Astrocyte (in vitro differentiated cells and primary cell): ENCODE measurements at places on chromosomes 4 and X. TPM values are rescaled to one million over a fixed set of nuclear protein-coding genes. Genes with fewer than 3 reads are reported as not detected.

DNA sequence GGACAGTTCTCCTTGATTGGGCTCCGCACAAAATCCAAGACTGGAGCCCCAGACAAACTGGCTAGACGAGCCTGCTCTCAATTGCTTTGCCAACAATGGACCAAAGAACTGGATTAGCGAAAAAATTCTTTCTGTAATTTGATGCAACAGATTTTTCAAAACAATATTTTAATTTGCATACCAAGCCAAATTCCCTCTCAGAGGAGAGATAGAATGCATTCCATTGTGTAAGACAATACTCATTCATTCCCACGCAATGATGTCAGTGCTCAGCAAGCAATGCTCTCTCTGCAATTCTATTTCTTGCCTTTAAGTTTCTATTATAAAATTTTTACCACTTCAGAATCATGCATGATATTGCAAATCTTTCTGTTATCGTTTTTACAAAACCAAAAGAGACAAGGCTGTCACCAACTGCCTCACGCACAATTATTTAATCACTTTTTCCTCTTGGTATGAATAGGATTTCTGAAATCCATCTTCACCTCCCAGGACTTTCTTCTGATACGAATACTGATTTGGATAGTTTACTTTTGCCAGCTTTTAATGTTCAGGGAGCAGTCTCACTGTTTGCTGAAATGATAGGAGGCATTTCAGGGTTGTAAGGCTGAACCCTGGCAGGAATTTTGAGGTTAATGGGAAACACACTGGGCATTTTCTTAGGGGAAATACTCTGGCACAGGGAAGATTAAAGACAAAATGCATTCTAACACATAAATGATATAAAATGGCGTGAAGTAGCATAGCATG lies 46.1 kb upstream of the HCCS start:
- DNase-seq = peak; percentile 78

GRCh38 chrX:40120838-40121580 lies 23.3 kb upstream of the BCOR start:
- no peak for DNase-seq

DNA sequence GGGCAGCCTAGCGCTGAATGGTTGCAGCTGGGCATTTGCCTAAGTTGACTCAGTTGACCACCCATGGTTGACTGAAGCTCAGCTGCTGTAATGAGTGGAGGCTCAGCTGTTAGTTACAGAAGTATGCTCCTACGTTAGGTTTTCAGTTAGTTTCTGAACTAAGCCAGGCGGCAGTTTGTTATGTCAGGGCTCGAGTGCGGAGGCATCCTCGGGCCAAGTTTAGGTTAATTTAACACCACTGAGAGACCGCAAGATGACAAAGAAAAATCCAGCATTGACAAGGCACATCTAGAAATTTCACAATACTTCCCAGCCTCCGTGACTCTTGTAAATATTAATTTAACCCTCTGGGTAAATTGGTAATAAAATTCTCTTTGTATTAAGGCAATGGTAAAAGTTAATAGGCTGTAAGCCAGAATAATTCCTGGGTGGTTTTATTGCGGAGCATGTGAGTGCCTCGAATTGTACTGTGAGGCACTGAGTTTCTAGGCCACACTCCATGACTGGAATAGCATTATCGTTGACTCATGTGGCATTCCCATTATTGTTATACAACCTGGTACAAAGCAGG lies 33.1 kb upstream of the CDKN2AIP start:
- DNase-seq = no peak

DNA sequence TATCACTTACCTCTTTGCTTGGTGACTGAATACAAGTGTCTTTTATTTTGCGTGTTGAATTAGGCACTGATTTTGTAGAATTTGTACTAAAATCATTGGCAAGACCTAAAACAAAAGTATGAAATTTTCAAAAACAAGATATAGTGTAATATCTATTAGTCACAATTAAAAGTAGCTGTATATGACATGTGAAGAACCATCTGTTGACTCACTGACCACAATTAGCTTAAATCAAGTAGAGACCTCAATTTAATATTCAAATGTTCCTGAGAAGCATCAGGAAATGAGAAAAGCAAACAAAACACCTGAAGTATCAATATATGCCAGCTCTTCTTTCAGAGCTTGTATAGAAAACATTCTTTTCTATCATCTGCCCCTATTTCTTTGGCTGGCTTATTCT lies 5.5 kb downstream of the CENPC start:
- no peak for DNase-seq

GRCh38 chrX:107715331-107716117 lies 60.1 kb downstream of the TSC22D3 start:
- DNase-seq = no peak

DNA sequence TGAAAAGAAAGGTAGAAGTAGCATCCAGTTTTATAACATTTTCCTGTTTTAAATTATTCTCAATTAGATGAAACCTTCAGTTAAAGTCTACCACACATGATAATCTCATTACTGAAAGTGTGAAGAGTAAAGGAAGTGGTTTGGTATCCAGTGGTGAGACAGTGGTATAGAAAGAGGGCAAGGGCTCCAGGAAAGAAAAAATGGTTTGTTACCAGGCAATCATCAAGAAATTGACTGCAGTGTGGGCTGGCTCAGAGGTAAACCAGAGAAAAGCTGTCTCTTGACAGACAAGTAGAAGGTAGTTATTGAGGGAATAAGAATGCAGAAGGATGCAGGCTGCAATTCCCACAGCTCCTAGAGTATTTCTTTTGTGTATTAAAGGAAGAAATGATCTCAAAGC lies 406.2 kb downstream of the TLL1 start:
- DNase-seq = no peak

DNA sequence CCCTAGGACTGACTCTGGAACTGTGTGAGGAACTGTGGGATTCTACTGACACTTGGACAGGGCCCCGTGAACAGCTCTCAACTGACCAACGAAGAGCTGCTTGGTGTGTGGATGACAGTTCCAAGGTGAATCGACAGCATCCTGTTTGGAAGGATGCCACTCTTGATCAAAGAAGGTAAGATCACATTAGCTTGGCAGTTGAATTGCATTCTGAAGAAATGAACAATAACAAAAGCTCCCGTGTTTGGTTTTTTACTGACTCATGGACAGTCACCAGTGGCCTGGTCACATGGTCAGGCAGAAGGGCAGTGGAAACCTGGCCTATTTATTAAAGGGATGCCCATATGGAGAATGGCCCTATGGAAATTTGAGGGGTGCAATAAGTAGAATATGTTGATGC lies 33.1 kb upstream of the GPR34 start:
- DNase-seq = peak; percentile 29

DNA sequence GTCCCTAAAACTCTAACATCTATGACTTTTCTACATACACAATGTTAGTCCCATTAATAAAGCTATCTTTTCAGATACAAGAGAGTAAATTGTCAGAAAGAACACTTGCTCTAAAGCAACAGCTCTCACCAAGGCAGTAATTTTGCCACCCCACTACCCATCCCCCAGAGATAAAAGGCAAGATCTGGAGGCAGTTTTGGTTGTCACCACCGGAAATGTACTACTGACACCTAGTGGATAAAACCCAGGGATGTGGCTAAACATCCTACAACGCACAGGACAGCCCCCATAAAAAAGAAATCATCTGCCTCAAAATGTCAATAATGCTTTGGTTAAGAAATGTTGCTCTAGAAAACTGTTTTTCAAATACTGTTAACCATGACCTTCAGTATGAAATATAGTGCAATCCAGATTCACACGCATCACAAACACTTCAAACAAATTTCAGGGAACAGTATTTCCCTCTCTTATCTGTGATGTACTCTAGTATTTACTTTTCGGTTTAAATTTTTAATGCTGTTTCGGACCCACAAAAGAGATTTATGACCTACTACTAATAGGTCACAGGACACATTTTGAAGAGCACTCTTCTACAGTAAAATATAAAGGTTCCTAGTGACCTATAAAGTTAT lies 5.1 kb downstream of the FBXL5 start:
- peak; percentile 30 for DNase-seq

- DNase-seq = no peak
Observed at GRCh38 chr4:73673286-73673685, 53.0 kb upstream of the RASSF6 start.

DNA sequence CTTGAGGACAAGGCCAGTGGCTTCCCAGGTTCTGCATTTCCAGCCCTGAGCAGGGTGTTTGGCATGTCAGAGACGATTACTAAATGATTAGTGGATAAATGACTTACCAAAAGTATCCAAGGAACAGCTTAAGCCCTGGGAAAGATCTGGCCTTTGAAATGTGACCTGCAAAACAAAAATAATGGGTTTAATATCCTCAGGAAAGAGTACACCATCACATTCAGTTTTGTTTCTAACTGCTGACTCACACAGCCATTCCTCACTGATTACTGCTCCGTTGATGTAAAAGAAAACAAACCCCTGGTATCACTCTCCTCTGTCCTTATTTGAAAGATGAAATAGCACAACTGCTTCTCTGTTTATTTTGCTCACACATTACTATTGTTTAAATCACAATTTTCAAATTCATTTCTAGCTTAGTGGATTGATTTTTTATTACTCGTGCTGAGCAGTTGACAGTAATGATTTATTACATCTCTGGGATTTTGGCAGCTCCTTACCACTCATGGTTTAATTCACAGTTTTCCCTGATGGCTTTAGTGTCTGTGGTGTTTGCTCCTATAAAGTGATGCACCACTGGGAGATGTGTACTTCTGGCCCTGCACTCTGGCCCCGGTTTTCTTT lies 117.0 kb downstream of the CBLL2 start:
- peak; percentile 85 for DNase-seq

- peak; percentile 99 for DNase-seq
Observed at GRCh38 chr4:76752861-76753501, 145.0 kb downstream of the SOWAHB start.

DNA sequence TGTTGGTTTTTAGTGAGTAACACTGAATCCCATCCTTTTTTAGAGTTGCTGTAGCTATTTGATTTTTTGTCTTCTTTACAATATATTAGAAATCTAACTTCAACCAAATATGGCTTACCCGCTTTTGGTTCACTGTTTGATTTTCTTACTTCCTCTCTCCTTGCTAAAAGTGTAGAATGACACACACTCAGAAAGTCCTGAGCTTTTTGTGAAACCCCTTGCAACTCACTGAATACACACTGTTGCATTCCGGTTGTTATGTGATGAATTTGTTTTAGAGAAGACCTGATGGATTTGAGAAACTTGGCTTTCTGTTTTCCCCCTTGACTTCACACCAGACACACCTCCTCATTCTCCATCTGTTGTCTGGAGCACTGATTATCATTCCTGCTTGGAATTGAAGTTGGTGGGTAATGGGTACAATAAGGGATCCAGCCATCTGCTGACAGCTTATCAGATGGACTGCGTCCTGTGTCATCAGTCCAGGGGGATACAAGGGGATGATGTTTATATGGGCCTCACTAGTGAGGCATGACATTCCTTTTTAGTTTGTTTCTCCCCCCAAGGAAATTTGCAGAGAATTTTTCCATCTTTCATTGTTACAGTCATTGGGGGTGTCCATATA lies 5.2 kb downstream of the TMEM164 start:
- no peak for DNase-seq

The UBA6 gene
- 141 and 142 TPM in 2 replicates for total RNA-seq

The NAT8L gene
- 1.2 and 1.6 TPM in 2 replicates for total RNA-seq

The SSX4 gene
- total RNA-seq = not detected in 2 replicates

The INTU gene
- 21.9 and 25.1 TPM in 2 replicates for total RNA-seq

The PDZD4 gene
- total RNA-seq = 9.9 and 13.1 TPM in 2 replicates

The ZNF185 gene
- total RNA-seq = 7.8 and 16.2 TPM in 2 replicates

The FAT4 gene
- 7.4 and 8.0 TPM in 2 replicates for total RNA-seq

The MAGEA3 gene
- total RNA-seq = 0.36 and 0.58 TPM in 2 replicates
